ENCODE measurements at places on chromosomes 7 and 10. TPM values are rescaled to one million over a fixed set of nuclear protein-coding genes. Genes with fewer than 3 reads are reported as not detected.
A peak's percentile ranks its signal among the peaks of the same experiment; 100 is the strongest.

- no peak for DNase-seq
These were observed 8.4 kb upstream of the TEX36 start for GRCh38 chr10:125691160-125691981.

GRCh38 chr7:108157606-108158335 is 27.6 kb upstream of the LAMB4 start:
- DNase-seq: no peak

DNA sequence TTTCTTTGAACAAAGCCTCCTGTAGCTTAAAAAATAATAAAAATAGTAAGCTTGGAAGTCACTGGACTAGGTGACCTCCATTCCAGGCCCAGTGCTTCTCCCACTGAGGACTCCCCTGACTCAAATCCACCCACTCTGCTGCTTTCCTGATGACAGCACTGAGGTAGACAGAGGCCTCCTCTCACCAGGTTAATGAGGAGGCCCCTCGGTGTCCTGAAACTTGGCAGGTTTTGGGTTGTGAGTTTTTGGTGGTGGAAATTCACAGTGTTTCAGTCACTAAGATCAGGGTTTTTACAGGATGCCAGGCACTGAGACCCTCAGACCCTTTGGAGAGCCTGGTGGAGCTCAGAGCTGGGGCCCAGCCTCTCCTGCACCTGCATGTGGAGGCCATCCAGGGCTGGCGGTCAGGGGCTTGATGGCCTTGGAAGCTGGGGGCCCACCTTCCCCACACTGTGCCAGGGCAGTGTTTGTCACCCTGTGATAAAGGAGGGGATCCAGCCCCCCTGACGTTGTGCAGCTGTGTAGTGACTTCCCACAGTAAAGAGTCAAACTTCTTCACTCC is 19.1 kb downstream of the TSPAN14 start:
- DNase-seq: no peak

- peak; percentile 7 for DNase-seq
These were observed 146.3 kb downstream of the NXPH1 start for GRCh38 chr7:8579661-8580194.

DNA sequence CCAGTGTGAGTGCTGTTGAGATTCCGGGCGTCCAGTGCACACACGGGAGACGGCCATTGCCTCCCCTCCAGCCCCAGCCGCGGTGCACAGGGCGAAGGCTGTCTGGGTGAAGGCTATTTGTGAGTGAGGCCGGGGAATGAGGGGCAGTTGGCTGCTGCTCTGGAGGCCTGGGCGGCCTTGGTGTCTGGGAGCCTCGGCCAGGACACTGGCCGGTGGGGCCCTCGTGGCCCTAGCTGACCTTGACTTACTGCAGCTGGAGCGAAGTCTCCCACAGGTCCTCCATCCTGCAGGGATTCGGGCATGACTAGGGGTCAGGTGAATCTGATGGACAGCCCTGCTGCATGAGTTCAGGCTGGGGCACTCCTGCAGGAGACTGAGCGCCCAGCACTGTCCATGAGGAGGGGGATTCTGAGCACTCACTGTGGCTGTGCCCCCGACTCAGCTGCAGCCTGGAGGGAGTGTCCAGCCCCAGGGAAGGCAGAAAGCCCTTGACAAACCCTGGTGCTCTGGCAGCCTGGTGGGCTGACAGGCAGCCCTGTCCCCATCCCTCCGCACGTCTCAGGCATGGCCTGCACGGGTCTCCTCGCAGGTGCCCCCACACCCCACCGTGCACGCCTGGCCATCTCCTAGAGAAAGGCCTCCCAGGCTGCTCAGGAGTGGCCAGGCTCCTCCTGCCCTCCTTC is 52.7 kb upstream of the FAM20C start:
- peak; percentile 50 for DNase-seq

- DNase-seq: no peak
These were observed 156.1 kb upstream of the PLXNA4 start for GRCh38 chr7:132732321-132732865.

GRCh38 chr10:49519717-49520116 is 19.2 kb downstream of the ERCC6 start:
- no peak for DNase-seq

DNA sequence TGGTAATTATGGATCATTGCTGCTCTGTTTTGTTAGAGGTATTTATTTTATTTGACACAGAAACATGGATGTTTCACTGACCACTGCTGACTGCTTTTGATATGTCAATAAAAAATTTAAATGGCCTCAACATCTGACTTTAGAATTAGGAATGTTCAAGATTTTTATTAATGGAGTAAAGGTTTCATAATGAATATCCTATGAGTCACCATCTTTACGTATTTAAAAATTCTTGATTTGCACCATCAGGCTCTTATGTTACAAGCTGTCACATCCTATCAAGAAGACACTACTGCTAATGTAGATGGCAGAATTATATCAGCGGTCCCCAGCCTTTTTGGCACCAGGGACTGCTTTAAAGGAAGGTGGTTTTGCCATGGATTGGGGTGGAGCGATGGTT is 578.7 kb upstream of the NRP1 start:
- no peak for DNase-seq

GRCh38 chr7:22607180-22607579 is 107.2 kb upstream of the STEAP1B start:
- no peak for DNase-seq

DNA sequence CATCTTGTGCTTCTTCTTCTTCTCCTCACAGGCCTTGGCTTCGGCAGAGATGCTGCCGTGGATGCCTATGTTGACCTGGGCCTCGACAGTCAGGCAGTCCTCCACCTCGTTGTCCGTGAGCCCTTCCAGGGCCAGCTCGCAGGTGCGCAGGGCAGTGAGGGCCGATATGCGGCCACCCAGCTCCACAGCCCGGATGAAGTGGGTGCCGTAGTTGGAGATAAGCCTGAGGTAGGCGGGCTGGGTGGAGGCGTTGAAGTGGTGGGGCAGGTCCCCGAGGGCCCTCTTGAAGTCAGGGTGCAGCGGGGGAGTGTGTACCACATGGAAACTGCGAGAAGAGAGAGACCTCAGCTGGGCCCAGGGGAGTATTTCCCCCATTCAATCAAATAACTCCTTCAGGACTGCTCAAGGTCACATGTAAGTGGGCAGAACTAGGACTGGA is 3.7 kb downstream of the PRF1 start:
- no peak for DNase-seq

GRCh38 chr7:10855583-10855982 is 118.1 kb upstream of the PHF14 start:
- DNase-seq: no peak

DNA sequence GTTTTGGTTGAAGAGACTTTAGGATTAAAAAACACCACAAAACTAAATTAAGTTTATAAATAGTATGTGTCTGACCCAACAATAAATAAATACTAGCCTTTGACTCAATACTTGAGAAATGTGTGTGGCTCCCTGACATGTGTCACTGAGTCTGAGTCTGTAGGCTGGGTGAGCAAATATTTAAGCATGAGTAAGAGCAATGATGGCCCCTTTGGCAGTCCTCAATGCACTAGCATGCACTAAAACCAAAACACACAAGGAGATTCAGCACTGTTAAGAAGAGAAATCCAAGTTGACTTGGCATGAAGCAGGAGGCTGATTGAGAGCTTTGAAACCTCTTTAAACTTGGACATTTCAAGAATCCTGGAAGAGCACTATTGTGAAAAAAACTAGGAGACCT is 37.1 kb downstream of the CCDC71L start:
- DNase-seq: no peak

The TUBAL3 gene
- total RNA-seq: 0.11 TPM

The PTF1A gene
- 0.48 TPM for total RNA-seq

The SAP25 gene
- total RNA-seq: 1.3 TPM

Measured in H7 (cell line).